Regular cardiac myocyte (primary cell): ENCODE measurements at places on chromosomes 1 and 21. TPM values are rescaled to one million over a fixed set of nuclear protein-coding genes. Genes with fewer than 3 reads are reported as not detected.

The SLC5A3 gene
- 45.6 and 77.0 TPM in 2 replicates for total RNA-seq

The TRAF3IP3 gene
- not detected in 2 replicates for total RNA-seq

The TMPRSS2 gene
- total RNA-seq, result not detected in 2 replicates

The MSH4 gene
- 0.38 and 1.4 TPM in 2 replicates for total RNA-seq

The SV2A gene
- total RNA-seq, result 8.7 and 10.2 TPM in 2 replicates

The PRRX1 gene
- 101 and 189 TPM in 2 replicates for total RNA-seq

The ZBTB21 gene
- 7.7 and 9.0 TPM in 2 replicates for total RNA-seq

The FCRLB gene
- 3.1 and 3.8 TPM in 2 replicates for total RNA-seq

The ZNF695 gene
- total RNA-seq, result 0.56 and 3.3 TPM in 2 replicates

The MEGF6 gene
- total RNA-seq, result 9.4 and 38.9 TPM in 2 replicates

The CADM3 gene
- 0.28 TPM in 1 of 2 replicates, not detected in the other for total RNA-seq
